ENCODE measurements at places on chromosomes 4 and X.

DNA sequence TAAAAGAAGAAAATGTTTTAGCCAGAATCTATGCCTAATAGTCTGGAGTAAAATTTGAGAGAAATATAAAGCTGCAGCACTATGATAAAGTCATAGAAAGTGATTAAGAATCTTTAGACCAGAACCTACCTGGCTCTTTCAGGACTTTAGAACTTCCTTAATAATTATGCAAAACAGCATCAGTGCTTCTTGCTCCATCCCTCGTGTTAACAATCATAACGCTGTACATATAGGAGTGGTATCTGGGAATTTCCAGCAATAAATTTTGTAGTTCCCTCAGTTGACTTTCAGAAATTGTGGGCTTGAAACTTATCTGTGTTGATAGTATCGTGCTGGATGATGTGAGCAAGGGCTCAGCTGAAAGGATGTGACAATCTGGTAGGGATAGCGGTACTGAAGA is 102.1 kb upstream of the RASGEF1B start:
- no peak for DNase-seq

DNA sequence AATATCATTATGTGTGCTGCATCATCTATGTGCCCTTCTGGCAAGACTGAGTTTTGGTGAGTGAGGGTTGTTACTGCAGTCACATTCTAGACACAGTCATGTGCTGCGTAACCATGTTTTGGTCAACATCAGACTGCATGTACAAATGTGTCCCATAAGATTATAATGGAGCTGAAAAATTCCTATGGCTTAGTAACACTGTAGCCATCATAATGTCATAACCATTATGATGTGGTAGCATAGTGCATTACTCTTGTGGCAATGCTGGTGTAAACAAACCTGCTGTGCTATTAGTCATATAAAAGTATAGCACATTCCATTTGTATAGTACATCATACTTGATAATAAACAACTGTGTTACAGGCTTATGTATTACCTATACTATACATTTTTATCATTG is 198.1 kb upstream of the NUDT6 start:
- DNase-seq, result no peak

GRCh38 chr4:40445671-40446070 is 110.5 kb downstream of the CHRNA9 start:
- no peak for DNase-seq

DNA sequence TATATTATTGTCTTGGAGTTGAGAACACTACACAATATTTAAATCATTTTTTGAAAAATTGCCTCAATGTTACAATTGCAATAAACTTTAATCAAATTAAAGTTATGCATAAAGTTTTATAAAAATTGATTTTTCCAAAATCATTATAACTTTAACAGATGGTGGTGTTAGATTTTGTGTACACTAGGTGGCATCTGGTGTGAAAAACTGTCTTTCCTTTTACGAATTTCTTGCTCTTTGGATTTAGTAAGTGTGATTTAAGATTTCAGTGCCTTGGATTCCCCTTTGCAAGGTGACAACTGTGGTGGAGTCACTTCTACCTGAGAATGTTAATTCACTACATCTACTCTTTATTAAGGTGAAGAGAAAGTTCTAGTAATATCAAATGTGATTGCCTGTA is 91.6 kb downstream of the AREG start:
- DNase-seq, result no peak

- DNase-seq, result no peak
Measured at GRCh38 chr4:27366104-27366823, 505.6 kb downstream of the STIM2 start.

- DNase-seq, result no peak
Measured at GRCh38 chr4:5707366-5707765, 993 bp downstream of the EVC2 start.

- no peak for DNase-seq
Measured at GRCh38 chr4:6019316-6020263, 1.4 kb upstream of the C4orf50 start.

DNA sequence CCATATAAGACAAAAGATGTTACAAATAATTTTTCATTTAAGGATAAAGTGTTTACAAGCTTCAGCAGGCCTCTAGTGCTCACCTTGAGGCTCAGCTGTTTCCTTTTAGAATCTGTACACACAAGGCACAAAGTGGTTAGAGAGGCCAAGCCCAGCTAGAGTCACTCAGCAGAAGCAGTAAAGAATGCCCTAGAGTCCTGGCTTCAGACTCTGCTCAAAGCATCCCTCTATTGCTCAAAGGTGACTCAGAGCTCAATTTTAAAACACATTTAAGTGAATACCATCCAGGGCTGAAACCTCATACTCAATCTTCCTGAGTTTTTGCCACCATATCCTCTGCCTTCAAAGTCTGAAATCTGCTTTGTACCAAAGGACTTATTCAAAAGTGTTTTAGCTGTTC is 22.6 kb upstream of the PHF8 start:
- DNase-seq, result no peak

- DNase-seq, result no peak
Measured at GRCh38 chr4:73631565-73632226, 11.5 kb upstream of the RASSF6 start.

DNA sequence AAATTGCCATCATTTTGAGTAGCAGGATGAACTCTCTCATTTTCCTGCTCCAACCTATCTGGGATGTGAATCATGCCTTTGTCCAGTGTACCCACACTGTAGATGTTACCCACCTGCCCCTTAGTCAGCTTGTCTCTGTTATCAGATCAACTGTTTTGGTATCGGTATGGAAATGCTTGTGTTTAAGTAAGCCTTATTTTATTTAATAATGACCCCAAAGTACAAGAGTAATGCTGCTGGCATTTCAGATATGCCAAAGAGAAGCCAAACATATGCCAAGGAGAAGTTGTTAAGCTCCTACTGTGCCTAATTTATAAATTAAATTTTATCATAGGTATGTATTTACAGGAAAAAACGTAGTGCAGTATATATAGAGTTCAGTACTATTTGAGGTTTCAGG is 18.6 kb upstream of the RAP1GDS1 start:
- no peak for DNase-seq

DNA sequence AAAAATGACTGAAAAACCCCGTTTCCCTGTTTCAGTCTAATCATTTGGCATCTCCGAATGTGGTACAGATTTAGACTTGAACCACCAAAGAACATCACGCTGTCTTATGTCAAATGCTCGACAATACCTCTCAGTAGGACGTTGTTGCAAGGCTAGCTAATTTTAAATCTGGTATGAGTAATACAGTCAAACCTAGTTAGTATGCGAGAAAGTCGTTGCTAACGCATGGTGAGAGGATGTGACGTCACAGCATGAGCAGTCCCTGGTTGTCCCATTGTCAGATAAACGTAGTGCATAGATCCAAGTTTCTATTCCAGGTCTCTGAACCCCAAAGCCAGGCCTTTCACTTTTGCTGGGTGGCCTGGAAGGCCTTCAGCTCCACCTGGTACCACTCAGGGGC is 44.7 kb downstream of the SETD7 start:
- no peak for DNase-seq

DNA sequence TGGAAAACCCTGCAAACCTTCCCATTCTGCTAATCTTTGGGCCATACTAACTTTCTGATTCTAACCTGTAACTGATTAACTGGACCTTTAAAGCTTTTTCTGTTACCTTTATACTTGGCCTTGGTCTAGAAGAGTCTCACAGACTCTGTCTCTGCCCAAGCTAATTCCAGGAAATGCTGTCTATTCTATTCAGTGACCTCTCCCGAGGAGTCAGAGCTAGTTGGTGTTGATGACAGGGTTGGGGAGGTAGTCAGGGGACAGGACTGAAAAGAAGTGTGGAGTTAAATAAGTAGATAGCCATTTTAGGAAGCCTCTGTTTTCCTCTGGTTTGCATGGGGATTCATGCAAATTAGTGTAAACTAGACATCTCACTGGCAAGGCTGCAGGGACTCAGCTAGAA is 429.5 kb downstream of the GRID2 start:
- no peak for DNase-seq

DNA sequence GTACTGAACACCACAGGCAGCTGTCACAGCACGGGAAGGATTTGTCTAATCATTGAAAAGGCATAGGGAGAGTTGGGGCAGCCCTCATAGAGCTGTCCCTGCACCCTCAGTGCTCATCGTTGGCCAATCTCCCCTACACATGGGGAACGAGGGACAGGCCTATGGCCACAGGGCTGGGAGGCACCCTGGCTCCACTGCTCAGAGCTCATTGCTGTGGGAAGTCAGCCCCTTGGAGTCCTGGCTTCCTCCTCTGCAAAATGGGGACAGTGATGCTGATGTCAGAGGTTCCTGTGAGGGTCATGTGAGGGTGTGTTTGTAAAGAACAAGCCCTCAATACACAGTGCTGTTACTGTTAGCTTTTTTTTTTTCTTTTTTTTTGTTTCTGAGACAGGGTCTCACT is 19.3 kb upstream of the HTRA3 start:
- DNase-seq, result no peak

- no peak for DNase-seq
Measured at GRCh38 chr4:26410385-26411293, 79.6 kb downstream of the CCKAR start.

GRCh38 chrX:129945131-129945530 is 37.3 kb upstream of the BCORL1 start:
- no peak for DNase-seq

GRCh38 chr4:150126201-150126863 is 48.1 kb downstream of the DCLK2 start:
- no peak for DNase-seq

- DNase-seq, result no peak
Measured at GRCh38 chr4:19399001-19399400, 852.7 kb upstream of the SLIT2 start.

DNA sequence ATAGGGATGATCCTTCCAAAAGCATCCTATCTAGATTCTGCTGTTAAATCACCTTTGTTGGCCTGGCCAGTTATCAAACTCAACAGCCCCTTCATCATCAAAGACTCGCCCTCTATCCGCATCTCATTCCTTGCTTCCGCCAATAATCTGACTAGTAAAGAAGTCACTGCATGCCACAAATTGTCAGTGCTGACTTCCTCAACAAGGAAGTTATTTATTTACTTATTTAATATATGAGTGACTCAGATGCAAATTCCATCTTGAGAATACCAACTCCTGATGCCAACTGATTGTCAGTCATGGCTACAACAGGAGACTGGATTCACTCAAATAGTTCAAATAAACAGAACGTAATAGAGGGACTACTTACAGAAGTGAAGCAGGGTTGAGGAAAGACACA is 283.8 kb downstream of the TRIML1 start:
- DNase-seq, result no peak

- DNase-seq, result no peak
Measured at GRCh38 chrX:21638311-21638710, 19.8 kb downstream of the KLHL34 start.

GRCh38 chr4:80711956-80712355 is 318.6 kb upstream of the BMP3 start:
- DNase-seq, result no peak

- no peak for DNase-seq
Measured at GRCh38 chr4:162456106-162456505, 292.3 kb upstream of the FSTL5 start.

DNA sequence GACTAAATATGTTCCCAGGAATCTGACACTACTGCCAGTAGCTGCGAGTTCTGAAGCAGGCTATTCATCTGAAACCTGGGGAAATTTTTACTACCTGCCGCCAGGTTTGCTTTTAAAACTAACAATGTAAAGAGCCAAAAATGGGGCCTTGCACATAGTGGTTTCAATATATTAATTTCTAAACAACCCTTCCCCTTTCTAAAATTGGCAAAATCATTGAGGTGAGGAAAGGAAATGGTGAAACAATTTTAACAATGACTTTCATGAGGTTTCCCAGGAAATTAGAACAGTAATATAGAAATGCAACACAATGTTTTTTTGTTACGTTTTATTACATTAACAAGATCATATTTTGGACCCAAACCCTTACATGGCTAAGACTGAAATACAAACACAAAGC is 21.3 kb downstream of the FANCB start:
- no peak for DNase-seq

DNA sequence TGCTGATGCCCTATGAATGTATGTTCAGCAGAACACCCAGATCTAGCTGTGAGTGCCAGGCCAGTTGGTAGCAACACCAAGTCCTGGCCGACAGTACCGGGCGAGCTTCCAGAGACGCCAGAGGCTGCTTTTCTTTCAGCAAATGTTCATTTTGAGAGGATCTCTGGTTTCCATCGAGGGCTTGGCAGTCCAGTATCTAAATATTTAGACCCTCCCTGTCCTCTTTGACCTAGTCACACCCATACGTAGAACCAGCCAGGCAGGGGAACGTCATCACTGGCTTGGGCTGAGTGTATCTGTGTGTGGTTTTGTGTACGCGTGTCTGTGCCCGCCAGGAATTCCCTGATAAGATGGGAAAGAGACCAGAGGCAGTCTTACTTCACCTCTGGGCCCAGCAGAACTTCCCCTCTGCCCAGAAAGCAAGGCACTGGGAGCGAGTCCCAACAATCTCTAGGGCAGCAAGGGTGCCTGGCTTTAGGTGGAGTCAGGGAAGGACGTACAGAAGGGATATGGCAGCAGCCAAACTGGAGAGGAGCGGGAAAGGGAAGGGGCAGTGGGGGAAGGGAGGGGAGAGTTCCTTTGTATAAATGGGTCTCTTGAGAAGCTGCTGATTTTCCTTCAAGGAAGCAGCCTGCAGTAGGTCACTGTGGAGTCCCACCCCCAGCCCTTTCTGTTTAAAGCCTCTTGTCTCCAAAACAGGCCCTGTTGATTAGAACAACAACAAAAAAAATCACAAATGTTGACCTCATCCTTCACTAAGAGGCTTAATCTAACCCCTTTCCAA is 15.0 kb upstream of the ELF4 start:
- DNase-seq, result no peak

- no peak for DNase-seq
Measured at GRCh38 chr4:113446019-113446418, 315.5 kb downstream of the CAMK2D start.

DNA sequence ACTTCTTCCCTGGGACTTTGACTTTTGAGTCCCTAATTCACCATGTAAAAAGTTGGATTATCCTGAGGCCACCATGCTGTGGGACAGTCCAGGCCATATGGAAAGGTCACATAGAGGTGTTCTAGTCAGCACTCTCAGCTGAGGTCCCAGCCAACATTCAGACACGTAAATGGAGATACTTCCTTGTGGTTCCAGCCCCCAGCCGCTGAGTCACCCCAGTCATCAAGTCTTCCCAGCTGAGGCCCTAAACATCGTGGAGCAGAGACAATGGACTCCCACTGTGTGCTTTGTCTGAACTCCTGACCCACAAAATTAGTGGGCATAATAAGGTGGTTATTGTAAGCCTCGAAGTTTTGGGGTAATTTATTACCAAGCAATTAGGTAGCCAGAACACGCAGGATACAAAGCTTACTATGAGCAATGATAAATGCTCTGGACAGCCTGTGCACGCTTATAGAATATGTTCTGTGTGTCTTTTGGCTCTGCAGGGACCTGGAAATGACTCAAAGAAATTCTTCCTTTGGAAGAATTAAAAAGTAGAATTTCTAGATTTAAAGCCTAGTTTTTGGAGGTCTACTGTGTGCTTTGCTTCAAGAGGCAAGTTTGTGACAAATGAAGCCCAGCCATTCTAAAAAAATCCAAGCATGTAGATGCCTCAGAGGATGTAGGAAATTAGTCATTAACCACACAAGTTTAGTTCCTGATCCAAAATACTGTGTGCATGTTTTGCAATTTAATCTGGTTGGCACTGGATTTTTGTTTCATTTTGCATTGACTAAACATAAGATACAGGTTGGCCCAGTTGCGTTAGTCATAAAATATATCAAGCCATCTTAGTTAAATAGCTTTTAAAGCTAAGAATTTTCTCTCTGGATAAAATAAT is 33.2 kb upstream of the SLC9A7 start:
- no peak for DNase-seq

Measured in NK-92 treated with Interleukin-12 subunit alpha and Interleukin-12 subunit beta, amount 100 ng/mL, for 24 hours (cell line).